ENCODE measurements at places on chromosomes 16 and 17. TPM values are rescaled to one million over a fixed set of nuclear protein-coding genes. Genes with fewer than 3 reads are reported as not detected.

DNA sequence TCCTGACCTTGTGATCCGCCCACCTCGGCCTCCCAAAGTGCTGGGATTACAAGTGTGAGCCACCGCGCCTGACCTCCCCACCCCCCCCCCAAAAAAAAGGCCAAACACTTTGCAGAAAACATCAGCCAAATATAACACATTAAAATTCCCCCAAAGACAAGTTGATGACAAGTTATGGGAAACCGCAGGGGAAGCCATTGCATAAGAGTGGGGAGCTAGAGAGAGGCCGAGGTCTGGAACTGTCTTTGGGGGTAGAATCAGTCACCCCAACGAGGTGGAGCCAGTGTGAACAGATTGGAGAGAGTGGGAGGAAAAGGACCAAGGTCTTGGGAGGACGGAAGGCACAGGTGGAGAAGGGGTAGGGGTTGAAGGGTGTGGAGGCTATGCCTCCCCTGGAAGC is 2.8 kb downstream of the DRC3 start:
- DNase-seq, result no peak

- DNase-seq, result no peak
These were observed 16.2 kb downstream of the DYNLRB2 start for GRCh38 chr16:80557037-80557436.

DNA sequence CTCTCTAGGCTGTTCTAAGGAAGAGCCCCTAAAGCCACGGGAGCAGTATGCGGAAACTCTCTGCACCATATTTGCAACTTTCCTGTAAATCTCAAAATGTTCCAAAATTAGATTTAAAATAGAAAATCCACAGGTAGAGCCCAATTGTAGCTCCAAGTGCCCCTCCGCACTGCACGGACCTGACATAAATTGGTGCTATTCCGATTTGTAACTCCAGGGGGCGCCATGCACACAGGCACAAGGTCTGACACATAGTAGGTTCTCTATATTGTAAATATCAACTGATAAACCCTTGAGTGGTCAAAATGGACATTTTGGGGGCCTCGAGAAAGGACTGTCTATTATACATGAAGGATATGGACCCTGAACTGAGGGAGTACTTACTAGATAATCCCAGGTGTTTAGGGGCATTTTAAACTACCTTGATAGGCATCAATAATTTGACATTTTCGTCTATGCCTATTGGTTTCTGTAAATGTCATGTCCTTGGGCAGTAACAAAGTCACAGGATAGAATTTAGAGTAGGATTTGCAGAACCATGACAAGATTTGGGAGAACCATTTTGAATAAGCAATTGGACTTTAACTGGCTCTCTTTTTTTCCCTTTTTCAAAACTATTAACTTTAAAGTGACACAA is 36.6 kb upstream of the TMEM132E start:
- no peak for DNase-seq

DNA sequence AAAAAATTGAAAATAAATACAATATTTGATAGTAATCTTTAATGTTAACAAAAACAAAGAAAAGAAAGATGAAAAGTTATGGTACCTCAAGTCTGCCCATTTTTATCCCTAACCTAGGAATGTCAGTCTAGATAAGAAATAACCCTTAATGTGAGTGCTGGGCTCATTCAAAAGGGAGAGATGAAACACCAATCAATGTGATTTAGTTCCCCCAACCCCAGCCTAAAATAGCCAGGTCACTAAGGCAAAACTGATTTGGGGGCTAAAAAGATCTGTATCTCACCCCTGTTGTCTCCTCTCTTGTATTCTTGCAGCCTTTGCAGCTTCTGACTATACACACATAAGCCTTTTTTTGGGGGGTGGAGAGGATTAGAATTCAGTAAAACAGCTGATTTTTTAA is 3.2 kb upstream of the IGF2BP1 start:
- no peak for DNase-seq

DNA sequence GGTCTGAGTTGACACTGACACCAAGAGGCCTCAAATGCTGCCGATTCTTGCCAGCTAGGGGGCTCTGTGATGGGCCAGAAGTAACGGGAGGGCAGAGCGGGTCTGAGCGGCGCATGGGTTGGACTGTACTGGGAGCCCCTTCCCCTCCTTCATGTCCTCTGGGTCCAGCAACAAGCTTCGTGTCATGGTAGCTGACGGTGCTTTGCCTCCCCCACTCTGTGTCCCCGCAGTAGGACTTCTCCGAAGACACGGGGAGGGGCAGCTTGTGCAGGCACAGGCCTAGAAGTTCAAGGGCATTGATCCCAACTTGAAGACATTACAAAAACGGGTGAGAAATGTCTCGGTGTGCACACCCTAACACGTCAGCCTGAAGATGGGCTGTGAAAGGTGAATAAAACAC is 39.8 kb upstream of the DNAH17 start:
- DNase-seq, result no peak

- DNase-seq, result no peak
These were observed 23.5 kb downstream of the DNAJA2 start for GRCh38 chr16:46950009-46950408.

GRCh38 chr16:55357241-55357640 is 33.2 kb downstream of the IRX6 start:
- DNase-seq, result no peak

DNA sequence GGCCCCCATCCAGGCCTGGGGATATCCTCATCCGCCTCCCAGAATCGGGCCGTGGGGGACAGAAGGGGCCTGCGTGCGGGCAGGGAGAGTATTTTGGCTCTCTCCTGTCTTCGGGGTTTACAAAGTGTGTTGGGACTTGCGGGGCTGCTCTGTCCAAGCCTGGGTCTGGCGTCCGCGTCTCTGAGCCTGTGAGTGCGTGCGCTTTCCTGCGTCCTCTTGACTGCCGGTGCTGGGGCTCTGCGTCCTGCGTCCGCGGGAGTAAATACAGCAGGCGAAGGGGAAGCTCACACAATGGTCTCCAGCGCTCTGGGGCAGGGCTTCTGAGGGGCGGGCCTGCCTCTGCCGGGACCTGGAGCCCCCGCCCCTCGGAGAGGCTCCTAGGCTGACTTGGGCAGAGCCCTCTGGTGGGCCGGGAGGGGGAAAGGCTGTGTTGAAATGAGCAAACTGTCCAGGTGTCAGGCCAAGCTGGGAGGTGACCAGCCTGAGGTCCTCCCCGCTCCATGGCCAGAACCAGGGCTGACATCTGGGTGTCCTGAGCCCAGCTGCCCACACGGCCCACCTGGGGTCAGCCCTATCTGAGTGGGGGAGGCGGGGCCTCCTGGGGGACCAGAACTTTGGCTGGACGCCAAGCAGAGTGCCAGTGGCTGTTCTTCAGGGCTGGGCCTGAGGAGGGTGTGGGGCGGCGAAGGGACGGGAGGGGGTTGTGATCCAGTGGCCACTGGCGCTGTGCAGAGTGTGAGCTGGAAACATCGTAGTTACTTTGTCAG is 233.6 kb downstream of the SEC14L1 start:
- DNase-seq, result peak; percentile 79

GRCh38 chr17:11391134-11391533 is 150.1 kb downstream of the SHISA6 start:
- DNase-seq, result no peak

DNA sequence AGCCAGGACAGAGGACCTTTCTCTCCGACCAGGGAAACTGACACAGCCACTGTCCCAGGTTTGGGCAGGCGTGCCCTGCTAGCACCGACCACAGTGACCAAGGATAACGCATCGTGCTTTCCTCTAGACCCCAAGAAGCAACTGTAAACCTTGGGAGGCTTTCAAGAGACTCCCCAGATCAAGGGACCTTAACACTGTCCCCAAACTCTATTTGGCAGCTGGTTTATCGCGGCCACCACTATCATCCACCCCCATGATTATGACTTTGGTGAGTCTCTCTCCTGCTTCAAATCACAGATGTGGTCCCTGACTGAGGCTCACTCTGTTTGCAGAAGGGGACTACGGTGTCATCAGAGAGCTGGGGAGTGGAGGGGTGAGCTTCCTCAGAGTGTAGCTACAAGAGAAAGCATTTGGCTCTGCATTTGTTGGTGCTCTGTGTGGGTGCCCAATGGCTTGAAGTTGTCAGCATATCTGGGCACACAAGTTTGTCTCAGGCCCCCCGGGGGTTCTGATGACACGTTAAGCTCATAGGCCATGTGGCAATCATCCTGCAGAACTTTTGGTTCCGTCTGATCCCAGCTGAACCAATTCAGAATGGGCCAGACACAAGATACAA is 408.0 kb downstream of the SLC39A11 start:
- no peak for DNase-seq

DNA sequence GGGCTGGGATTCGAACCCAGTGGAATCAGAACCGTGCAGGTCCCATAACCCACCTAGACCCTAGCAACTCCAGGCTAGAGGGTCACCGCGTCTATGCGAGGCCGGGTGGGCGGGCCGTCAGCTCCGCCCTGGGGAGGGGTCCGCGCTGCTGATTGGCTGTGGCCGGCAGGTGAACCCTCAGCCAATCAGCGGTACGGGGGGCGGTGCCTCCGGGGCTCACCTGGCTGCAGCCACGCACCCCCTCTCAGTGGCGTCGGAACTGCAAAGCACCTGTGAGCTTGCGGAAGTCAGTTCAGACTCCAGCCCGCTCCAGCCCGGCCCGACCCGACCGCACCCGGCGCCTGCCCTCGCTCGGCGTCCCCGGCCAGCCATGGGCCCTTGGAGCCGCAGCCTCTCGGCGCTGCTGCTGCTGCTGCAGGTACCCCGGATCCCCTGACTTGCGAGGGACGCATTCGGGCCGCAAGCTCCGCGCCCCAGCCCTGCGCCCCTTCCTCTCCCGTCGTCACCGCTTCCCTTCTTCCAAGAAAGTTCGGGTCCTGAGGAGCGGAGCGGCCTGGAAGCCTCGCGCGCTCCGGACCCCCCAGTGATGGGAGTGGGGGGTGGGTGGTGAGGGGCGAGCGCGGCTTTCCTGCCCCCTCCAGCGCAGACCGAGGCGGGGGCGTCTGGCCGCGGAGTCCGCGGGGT is at the start of gene CDH1:
Gene CDH1 (plus strand): TSS at position 247 of the 684 bp plus-strand sequence. CDS start 124 bp downstream, at position 371.
- DNase-seq, result peak; percentile 62

DNA sequence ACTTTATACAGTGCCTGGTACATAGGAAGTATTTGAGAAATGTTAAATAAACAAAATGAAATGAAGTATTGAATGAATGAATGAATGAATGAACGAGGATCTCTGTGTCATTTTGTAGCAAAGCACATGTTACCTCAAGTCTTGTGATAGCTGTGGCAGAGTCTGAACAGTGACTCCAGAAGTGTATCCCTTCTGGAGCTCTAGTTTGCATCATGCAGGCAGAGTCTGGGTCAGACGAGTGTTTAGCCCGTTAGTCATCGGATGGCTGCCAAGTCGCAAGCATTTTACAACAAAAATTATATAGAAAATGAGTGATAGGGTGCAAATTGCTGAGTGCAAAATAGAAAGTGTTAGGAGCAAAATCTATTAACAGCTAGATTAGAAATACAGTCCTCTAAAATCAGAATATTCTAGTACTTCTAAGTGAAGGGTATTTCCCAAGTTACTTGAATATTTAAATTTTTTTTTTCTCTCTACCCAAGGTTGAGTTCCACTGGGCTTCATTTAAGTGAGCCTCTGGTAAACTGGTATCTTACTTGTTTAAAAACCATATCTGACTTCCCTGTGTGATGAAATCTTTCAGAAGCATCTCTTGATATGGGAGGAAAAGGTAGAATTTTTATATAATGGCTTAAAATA is 113.3 kb downstream of the FTO start:
- no peak for DNase-seq

GRCh38 chr16:20260215-20261009 is 66.9 kb downstream of the GP2 start:
- no peak for DNase-seq

DNA sequence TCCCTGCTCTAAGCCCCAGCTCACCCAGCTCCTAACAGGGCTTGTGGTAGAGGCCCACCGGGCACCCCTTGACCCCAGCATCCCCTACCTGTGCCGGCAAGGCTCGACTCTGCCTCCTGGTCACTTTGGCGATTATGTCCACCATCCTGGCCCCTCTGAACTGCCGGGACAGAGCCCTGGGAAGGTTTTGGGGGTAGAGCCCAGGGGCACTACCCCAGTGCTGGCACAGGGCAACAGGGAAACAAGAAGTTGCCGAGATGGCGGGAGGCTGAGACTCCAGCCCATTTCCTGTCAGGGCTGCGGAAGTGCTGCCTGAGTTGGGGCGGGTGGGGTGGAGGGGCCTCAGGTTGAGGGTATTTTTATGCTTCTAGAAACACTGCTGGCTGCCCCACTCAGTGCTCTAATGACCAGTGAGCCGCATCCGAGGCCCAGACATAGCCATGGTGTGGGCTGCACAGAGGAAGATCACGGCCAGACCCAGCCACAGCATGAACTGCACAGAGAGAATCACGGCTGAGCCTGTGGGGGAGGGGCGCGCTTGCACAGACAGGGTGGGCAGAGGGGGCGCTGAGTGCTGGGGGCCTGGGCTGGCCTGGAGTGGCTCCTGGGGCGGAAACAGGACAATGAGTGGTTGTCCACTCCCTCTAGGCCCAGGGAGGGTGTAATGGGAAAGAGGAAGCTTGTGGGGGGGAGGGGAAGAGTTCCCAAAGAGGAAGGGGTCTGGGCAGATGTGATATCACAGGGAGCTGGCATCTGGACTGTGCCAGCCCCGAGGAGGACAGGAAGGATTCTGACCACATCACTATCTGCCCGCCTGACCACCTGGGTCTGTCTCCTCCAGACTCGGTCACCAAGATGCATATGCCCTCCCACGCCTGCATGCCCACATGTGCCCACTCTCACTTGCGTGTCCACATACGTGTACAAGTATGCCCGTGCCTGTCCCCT is 22.3 kb downstream of the ARHGAP27 start:
- DNase-seq, result no peak

DNA sequence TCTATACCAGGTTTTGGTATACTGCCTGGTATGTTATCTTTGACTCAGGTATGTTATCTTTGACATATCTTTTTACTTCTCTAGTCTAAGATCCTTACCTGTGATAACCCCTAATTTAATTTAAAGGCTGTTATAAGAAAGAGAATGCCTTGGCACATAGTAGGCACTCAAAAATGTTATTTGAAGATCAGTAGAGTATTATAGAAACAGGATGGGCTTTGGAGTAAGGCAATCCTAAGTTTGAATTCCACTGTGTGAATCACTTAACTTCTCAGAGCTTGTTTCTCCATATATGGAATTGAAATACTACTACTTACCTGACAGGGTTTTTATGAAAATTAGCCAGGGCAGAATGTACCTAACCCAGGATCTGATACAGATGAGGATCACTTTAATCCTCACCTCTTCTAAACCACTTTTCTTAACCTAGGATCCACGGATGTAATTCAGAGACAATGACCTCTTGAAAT is 1.2 kb downstream of the BRIP1 start:
- DNase-seq, result no peak

- DNase-seq, result no peak
These were observed 76.4 kb downstream of the WWP2 start for GRCh38 chr16:69838489-69838888.

GRCh38 chr16:19165101-19165500 is 2.9 kb upstream of the SYT17 start:
- no peak for DNase-seq

GRCh38 chr17:74803971-74804370 is 27.8 kb upstream of the NAT9 start:
- DNase-seq, result no peak

CASKIN1 gene
- 0.45 TPM for polyA plus RNA-seq

ZG16 gene
- polyA plus RNA-seq, result 0.18 TPM

ITGAL gene
- polyA plus RNA-seq, result 5.5 TPM

CD300LG gene
- polyA plus RNA-seq, result 1.8 TPM

CHRNE gene
- 0.94 TPM for polyA plus RNA-seq

CYB5D1 gene
- polyA plus RNA-seq, result 19.6 TPM

IL34 gene
- 0.63 TPM for polyA plus RNA-seq

TEX19 gene
- polyA plus RNA-seq, result not detected

WNK4 gene
- 1.4 TPM for polyA plus RNA-seq
